ENCODE measurements at places on chromosomes 3 and 15.

- DNase-seq, result no peak
Observed at GRCh38 chr3:185631508-185632206, 45.6 kb downstream of the SENP2 start.

DNA sequence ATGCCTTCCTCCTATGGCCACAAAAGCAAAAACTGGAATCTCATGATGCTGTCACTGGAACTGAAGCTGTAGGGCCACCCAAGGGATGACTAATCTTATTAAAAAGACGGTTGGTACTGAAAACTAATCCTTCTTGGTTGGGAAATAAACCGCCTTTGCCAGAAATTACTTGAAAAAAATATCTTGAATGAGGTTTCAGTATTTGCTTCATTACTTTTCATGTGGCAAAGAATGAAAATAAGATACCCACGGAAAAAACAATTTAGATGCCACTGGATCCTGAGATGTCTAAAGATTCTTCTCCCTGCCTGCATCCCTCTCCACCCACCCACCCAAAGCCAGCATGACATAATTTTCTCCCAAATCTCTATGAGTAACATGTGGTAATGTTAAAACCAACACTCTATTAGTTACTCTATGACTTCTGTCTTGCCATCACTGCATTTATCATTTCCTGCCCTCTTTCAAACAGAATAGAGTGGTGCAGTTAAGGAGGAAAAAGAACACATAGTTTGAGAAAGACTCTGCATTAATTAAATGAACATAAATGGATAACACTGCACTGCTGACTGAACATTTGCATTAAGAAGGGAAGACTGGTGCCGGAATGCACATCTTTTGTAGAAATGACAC lies 111.8 kb upstream of the DPH6 start:
- no peak for DNase-seq

DNA sequence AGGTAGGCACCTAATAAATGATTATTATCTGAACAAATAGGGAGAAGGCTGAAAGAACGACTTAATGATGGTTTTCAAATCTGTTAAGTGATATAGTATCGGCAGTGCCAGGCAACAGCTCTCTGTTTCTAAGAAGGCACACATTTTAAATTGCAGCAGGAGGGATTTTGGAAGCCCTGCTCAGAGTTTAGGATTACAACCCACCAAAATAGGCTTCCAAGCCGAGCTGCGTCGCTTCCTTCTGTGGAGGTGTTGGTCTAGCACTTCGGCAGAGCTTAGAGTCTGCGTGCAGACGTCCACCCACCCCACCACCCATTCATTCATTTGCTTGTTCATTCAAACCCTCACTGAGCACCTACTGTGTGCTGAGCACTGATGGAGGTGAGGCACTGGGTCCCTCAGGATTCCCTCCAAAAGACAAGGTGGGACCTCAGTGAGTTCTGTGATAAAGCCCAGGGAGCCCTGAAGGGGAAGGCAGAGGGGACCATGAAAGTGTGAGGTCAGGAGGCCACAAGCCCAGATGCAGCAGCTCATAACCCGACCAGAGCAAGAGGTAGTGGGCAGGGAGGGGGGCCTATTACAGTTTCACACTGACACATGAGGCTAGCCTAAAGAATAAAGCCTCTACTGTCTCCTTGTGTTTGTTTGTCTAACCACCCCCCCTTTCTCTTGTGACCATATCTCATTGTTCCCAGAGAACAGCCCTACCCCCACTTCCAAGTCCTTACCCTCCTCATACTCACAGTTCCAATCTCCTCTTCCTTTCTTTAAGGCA lies 8.9 kb downstream of the ADCY5 start:
- no peak for DNase-seq

DNA sequence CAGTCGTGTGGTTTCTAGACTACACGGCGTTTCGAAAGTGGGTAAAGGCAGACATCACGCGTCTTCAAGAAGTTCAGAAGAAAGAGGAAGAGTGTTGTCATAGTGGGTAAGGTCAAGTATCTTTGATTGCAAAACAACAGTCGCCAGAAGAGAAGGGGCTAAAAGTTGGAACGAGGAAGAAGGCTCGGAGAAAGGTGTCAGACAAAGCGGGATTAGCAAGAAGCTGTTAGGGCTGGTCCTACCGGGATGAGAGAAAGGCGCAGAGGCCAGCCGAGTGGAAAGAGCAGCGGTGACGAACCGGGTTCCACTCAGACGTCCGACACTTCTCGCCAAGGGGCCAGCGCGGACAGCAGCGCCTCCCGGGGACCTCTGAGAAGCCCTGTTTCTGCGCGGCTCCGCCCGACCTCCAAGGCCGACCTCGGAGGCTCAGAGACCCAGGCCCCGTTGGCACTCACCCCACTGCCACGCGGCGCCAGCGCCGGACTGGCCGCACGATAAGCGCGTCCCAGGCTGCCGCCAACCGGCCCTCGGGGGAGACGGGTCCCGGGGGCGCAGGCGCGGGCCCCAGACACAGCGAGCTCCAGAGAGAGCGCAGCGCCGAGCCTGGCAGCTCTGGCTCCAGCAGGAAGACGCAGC lies 436 bp downstream of the ADPGK start:
- no peak for DNase-seq

- no peak for DNase-seq
Observed at GRCh38 chr15:47184003-47184907, 533.0 kb upstream of the SEMA6D start.

Data from activated gamma-delta T cell treated with Interleukin-2 at 50 U/mL for 16 hours (primary cell).